ENCODE measurements at places on chromosomes 4 and X.

DNA sequence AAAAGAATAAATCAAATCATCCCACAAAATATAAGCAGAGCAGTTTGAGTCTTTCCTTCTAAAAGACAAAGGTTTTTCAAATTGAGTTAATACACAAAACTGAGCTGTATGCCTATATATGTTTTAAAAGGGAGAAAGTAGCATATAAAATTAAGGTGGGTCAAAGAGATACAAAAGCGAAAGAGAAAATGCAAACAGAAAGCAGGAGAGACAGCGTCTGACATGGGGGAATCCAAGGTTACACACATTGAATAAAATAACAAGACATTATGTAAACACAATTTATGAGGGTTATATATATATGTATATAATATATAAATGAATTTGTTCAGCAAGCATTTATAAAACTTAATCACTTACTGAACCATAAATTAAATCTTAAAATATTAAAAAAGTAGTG is 276.1 kb upstream of the LCORL start:
- DNase-seq, result no peak

- DNase-seq, result no peak
These were observed 58.4 kb downstream of the RXFP1 start for GRCh38 chr4:158580064-158580463.

- DNase-seq, result no peak
These were observed 1693.1 kb upstream of the TENM3 start for GRCh38 chr4:180550106-180550505.

DNA sequence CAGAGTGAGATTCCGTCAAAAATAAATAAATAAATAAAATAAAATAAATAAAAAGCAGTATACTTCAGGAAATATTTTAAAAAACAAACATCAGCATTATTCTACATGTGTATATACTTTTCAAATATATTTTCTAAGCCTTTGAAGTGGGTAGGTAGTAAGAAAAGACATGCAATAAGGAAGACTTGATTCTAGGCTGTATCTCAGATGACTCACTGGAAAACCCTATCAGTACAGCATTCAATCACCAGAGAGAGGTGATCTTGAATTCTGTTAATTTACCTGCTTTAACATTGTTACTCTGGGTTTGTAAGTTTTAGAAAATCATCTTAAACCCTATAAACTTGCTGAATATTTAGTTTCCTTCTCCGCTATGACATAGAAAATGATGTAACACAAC is 106.6 kb upstream of the NAP1L5 start:
- DNase-seq, result no peak

- DNase-seq, result no peak
These were observed 21.9 kb upstream of the MRFAP1 start for GRCh38 chr4:6618386-6619115.

DNA sequence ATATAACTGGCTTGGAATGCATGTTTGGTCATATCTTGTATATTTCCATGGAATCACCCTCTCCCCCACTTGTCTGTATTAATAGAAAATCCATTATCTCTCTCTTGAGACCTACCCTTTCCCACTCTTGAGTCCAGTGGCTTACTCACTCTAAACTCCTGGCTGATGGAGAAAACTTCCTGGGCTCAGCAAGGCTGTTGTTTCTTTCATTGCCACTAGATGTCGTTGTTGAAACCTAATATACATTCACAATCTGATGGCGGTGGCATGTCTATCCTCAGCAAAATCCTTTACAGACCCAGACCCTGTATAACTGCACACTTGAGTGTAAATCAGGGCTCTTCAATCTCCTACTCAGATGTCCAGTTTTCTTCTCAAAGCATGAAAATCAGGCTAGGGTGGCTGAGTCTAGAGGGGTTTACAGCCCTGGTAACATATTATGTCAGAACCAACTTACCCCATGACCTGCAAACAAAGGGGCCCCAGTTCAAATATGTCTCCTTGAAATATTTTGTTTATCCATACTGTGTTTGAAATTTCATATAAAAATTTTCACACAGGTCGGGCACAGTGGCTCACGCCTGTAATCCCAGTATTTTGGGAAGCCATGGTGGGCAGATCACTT is 70.0 kb upstream of the FAM241A start:
- peak; percentile 52 for DNase-seq

DNA sequence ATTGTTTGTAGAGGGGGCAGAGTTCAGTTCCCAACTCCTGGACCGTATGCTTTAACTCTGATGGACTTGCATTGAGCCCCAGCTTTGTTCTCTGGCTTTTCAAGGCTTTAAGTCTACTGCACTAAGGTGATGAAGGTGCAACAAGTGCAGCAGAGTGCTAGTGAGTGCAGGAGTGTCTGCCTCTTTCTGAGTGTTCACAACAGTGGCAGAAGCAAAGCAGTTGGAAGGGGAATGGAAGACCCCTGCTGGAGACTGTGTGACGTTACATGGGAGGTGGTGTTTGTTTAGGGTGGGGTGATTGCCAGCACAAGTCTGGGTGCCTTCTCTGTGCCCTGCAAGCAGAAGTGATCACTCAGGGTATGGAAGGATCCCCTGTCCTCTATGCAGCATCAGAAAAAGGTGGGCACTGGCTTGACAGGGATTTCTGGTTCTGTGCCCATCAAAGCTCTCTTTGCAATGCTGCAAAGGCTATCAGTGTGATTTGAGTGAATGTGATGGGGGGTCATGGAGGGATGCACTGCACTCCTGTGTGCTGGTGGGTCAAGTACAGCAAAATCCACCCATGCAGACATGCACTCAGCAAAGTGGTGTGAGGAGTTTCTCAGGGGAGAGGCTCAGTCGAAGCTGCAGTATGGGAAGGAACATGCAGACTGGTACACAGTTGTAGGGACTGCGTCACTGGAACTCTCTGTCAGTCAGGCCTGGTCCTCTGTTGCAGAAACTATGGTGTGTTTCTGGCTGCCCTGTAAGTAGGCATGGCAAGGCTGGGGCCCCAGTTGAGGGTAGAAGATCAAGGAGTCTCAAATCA is 70.9 kb upstream of the UGT2B7 start:
- no peak for DNase-seq

GRCh38 chr4:34362654-34363053 is 1881.7 kb downstream of the ARAP2 start:
- DNase-seq, result no peak

DNA sequence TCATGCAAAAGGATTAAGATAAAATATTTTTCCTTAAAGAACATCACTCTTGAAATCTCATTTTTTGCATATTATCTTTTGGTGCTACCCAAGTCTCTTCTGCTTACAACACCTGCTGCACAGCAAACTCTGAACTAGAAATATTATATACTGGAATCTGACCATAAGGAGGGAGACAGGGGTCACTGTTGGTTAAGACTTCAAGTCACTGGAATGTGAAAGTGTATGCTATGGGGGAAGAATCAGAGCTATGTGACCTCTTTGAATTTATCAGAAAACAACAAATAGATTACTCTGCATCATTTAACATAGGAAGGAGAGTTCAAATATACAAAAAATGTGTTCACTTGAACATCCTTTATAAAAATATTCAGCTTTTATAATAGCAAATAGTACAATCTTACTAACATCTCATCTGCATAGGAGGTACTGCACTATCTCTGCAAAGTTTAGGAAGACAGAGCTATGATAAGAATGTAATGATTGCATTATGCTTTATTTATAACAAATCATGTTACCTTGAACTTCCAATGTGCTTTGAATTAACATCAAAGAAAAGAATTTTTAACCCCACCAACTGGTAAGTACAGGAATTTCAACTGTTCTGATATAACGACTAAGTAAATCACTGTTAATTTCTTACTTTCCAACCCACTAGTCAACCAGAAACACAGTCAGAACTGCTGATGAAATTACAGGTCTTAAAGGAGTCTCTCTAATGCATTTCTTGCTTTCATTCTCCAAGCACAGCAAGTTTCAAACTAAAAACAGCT is 69.8 kb downstream of the ZNF827 start:
- DNase-seq, result no peak

GRCh38 chrX:9180623-9181022 is 146.7 kb upstream of the FAM9B start:
- no peak for DNase-seq

DNA sequence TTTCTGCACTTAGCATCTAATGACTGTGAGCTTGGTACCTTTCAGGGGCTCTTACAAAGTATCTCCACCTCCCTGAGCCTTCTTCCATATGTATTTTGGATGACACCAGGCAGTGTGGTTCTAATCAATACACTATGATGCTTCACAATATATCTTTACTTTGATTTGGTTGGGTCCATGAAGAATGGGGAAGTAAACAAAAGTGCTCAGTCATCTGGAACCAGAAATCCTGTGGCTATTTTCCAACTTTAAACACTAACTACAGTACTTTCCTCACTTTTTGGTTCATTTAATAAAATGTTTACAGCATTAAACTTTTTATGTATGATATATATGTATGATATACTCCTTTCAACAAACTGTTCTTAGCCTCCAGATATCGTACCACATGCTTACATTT is 216.4 kb upstream of the AFF2 start:
- no peak for DNase-seq

GRCh38 chrX:103236296-103236695 is 18.7 kb downstream of the TCEAL8 start:
- no peak for DNase-seq

GRCh38 chrX:139930916-139931645 is 1.8 kb downstream of the ATP11C start:
- peak; percentile 13 for DNase-seq

- DNase-seq, result no peak
These were observed 41.1 kb upstream of the HS3ST1 start for GRCh38 chr4:11469650-11470437.

DNA sequence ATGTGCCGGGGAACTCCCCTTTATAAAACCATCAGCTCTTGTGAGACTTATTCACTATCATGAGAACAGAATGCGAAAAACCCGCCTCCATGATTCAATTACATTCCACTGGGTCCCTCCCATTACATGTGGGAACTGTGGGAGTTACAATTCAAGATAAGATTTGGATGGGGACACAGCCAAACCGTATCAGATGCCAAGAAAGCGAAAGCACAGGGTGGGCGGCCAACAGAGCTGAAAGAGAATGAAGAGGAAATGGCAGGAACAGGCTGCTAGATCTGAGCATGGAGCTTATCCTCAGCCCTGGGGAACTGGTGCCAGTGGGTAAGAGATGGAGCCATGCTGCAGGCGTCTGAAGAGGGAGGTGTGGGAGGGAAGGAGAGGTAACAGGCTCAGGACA is 117.7 kb upstream of the PNPLA4 start:
- no peak for DNase-seq

DNA sequence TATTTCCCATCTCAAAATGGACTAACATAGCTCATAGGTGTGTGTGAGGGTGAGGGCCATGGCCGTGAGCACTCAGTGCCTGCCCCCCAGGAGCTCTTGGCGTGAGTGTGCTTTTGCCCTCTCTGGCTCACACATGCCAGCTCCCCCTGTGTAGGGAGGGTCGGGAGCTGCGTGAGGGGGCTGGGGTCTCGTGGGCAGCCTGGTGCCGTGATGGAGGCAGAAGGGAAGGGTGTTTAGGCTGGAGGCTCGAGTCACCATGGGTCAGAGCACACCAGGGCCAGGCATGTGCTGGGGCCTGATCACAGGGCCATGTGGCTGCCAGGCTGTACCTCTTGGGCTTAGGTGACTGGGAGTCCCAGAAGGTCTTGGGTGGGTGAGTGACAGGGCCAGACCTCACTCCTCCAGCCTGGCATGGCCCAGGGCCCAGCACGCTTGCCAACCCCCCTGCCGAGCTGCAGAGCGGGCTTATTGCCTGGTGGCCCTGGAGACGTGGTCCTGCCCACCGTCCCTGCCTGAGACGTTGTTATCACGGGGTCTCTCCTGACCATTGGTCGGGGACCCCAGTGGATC is 44.0 kb downstream of the ADRA2C start:
- DNase-seq, result no peak

DNA sequence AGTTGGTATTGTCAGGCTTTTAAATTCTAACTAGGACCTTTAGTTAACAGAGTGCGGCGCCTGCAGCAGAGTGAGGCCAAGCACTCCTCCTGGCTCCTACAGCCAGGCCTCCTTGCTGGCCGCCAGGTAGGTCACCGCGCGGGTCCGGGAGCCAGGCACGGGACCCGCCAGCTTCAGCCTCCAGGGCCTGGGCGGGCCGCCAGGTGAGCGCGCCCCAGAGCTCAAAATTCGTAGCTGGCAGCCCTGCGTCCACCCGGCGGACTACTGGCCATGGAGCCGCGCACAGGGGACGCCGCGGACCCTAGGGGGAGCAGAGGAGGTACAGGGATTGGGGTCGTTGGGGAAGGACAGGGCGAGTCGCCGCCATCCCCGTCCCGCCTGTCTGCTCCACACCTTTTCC is at the start of gene MAGIX:
TSS of gene MAGIX (plus strand) at position 139 of the 400 bp plus-strand sequence. CDS start at position 271, 132 bp downstream.
- no peak for DNase-seq

- DNase-seq, result no peak
These were observed 16.0 kb upstream of the C4orf36 start for GRCh38 chr4:86908251-86908657.

GRCh38 chr4:4914059-4914820 is 54.8 kb downstream of the MSX1 start:
- no peak for DNase-seq

GRCh38 chrX:35166023-35166422 is 223.4 kb downstream of the FAM47B start:
- DNase-seq, result no peak

- no peak for DNase-seq
These were observed 93.0 kb downstream of the SMARCA5 start for GRCh38 chr4:143606480-143606879.

DNA sequence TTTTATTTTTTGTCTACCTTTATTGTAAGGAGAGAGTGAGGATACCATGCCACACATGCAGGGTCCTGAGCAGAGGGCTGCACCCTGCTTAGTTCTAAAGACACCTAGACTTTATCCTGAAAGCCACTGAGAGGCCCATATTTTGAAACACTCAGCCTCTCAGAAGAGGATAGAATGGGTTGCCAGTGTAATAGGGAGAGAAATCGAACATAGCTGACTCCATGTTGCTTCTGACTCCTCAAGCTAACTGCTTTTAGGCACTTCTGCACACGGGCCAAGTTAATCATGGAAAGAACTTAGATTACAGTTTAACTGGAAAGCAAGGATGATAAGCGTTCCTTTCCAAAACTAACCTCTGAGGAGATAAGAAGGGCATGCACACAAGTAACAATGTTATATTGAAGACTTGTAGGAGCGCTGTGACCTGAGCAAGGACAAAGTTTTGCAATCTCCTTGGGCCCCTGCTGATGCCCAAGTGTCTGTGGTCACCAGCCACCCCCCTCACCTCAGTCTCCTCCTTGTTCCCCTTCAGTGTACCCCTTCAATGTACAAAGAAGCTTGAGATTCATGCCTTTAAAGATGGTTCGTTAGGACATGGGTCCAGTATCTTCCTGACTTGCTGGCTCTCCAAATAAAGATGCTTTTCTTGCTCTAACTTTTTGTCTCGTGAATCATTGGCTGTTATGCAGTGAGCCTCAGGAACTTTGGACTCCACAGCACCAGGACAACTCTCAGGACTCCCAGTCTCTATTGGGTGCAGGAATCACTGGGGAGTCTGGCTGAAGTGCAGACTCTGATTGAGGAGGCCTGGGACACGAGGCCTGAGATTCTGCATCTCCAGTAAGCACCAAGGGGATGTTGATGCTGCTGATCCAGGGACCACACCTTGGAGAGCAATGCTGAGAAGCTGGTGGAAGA is 25.4 kb upstream of the CD99 start:
- DNase-seq, result no peak
